ENCODE measurements at places on chromosomes 16 and 17.

GRCh38 chr17:60416368-60416925, 5.8 kb upstream of the CHCT1 start:
- DNase-seq: no peak

DNA sequence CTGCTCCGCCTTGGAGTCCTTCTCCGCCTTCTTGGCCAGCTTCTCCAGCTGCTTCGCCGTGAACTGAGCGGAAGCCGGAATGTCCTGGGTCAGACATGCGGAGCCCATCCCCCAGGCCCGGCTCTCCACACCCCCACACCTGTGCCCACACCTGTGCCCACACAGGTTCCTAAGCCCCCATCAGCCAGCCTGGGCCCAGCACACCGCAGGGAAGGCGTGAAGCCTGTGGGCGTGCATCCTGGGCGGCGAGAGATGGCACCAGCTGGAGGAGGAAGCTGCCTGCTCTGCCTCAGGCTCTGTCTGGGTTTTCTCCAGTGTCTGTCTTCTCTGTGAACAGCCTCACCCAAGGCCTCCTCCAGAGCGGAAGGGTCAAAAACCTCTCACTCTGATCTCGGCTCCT, 5.9 kb downstream of the CHMP1A start:
- no peak for DNase-seq

- no peak for DNase-seq
These were observed 66.2 kb downstream of the NQO1 start for GRCh38 chr16:69660166-69660565.

GRCh38 chr16:65895486-65895885, 471.0 kb upstream of the CDH5 start:
- DNase-seq: no peak

DNA sequence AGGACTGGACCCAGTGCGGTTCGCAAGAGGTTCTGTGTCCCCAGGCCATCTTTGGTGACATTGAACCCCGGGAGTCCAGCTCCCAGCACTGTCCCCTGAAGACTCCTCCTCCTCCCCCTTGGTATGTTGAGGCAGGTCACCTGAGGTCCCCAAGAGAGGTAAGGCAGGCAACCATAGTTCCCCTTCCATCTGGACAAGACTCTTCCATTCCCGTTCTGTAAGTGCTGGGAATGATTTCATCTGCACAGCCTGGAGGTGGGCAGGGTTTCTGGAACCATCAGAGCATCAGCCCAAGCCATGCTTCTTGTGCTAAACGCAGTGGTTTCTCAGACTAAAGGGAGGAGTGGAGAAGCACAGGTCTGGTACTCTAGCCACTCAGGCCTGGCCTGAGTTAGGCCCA, 24.9 kb downstream of the COPZ2 start:
- no peak for DNase-seq

All from GM12864 (cell line).